ENCODE measurements at places on chromosomes 5 and 9.

GRCh38 chr9:136052991-136053756 lies 41.9 kb downstream of the NACC2 start:
- DNase-seq, result no peak

GRCh38 chr5:6755941-6756340 lies 42.7 kb downstream of the TENT4A start:
- no peak for DNase-seq

DNA sequence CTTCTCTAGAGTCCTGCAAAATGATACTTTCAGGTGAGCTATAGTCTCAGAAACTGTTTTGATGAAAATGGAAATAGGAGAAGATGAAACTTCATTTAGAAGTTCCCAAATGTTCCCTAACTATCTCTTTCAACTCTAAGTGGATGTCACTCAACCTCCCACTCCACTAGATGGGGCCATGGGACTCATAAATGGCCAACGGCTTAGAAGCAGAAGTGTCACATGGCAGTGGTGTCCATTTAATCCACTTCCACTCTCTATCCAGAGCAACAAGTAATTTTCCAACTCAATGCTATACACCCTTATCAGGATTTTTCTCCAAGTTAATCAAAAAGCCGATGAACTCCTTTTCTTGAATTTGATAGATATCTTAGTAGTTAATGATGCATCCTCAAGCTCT lies 295.7 kb downstream of the EDIL3 start:
- DNase-seq, result no peak

DNA sequence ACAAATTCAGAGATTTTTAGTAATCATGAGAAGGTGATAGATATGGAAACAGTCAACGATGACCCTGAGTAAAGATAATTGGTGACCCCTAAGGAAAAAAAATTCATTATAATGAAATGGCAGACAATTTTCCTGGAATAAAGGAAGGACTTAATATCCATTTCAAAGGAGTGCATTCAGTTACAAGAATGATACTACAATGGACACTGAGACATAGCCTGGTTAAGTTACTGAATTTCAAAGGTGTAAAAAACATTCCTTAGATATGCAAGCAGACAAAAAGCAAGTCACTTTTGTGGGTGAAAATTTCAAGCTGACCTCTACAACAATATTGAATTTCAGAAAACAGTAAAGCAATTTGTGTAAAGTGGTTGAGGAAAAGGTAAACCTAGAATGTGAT lies 1012.5 kb upstream of the SEMA6A start:
- no peak for DNase-seq

- no peak for DNase-seq
Observed at GRCh38 chr5:31346896-31347551, 153.5 kb downstream of the CDH6 start.

GRCh38 chr9:89731262-89732182 lies 126.7 kb downstream of the GADD45G start:
- DNase-seq, result no peak

- peak; percentile 74 for DNase-seq
Observed at GRCh38 chr5:180353048-180353979, at the start of gene GFPT2. Gene GFPT2, minus strand, starts transcription at chr5:180353336. Its CDS starts 119 bp downstream, at chr5:180353217.

DNA sequence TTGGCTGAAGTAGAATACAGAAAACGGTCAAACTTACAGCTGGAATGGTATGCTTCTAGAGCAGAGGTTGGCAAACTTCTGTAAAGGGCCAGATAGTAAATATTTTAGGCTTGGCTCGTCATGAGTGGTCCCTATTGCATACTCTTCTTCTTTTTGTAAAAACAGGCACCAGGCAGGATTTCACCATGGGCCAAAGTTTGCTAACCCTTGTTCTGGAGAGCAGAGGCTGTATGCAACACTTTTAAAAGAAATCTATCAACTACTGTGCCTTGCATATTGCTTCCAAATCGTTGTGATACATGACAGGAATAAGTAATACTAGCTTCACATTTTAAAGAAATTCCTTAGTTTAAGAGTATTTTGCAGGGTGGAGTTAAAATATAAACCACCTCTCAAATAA lies 15.6 kb upstream of the COL23A1 start:
- DNase-seq, result no peak

DNA sequence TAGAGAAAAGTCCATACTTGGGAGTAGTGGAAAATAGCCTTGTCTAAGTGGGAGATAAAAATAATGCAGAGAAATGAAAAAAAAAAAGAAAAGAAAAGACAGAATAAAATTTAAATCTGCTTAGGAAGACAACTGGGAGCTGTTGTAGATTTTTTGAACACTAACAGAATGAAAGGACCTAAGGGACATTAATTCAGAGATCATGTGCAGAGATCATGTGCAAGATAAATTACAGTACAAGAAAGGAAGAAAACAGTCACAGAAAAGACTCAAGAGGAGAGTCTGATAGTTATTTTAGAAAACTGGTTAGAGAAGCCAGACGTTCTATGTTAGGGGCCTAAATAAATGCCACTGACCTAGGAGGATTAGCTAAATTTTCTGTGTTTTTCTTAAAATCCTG lies 1226.8 kb upstream of the NUDT12 start:
- no peak for DNase-seq

DNA sequence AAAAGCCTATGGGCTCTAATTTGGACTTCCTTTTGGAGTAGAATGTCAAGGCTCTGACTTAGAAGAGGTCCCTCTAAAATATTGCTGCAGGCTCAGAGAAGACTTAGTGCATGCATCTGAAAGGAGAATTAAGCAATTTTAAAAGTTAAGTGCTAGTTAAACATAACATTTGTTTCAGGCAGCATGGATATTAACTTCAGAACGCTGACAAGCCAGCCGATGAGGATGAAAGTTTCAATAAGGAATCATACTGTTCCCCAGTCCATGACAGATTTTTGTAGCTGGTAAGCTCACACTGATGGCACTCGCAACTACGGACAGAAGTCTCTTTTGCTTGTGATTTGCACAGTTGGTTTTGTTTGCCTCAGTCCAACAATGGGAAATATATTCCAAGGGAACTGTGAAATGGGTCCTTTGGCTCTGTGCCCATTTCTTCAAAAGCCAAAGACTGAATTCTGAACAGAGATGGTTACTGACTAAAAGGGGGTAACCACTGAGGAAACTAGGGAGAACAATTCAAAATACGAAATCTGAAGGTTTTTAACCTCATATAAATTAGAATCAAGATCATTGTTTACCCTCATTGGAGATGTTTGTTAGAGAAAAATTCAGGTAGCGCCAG lies 47.6 kb downstream of the DCP2 start:
- DNase-seq, result no peak

GRCh38 chr5:159439002-159439401 lies 108.7 kb upstream of the IL12B start:
- DNase-seq, result no peak

All from stimulated activated CD4-positive, alpha-beta T cell treated with anti-CD3 and anti-CD28 coated beads, Interleukin-2, amount 100 ng/mL, for 24 hours (primary cell).